ENCODE measurements at places on chromosomes 3 and 15. TPM values are rescaled to one million over a fixed set of nuclear protein-coding genes. Genes with fewer than 3 reads are reported as not detected.

- DNase-seq, result no peak
Measured at GRCh38 chr3:35772381-35773015, 133.2 kb downstream of the ARPP21 start.

FANCD2OS gene
- polyA plus RNA-seq, result not detected

ZBTB47 gene
- 9.8 TPM for polyA plus RNA-seq

CD200 gene
- 0.13 TPM for polyA plus RNA-seq

C3orf62 gene
- polyA plus RNA-seq, result 1.0 TPM
